Stimulated activated CD4-positive, alpha-beta T cell treated with anti-CD3 and anti-CD28 coated beads, TNF-alpha, amount 100 ng/mL, for 48 hours (primary cell): ENCODE measurements at places on chromosomes 2 and 18.

- DNase-seq, result no peak
These were observed 93.1 kb downstream of the LRP1B start for GRCh38 chr2:142037744-142038143.

DNA sequence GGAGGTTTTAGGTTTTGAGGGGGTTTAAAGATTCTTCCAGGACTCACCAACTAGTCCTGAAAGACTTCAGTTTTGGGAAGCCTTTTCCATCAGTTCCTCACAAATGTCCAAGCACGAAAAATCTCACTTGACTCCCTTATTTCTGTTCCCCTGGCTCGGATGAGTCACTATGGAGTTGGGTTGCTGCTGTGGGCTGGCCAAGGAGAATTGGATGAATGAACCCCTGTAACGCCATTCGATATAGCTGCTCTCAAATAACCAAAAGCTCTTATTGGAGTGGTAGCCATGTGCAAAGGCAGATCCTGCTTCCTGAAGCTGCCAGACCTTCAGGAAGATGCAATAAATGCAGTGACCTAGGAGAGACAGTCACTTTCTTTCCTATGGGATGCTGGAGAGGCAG lies 417.0 kb downstream of the ZNF521 start:
- DNase-seq, result no peak

DNA sequence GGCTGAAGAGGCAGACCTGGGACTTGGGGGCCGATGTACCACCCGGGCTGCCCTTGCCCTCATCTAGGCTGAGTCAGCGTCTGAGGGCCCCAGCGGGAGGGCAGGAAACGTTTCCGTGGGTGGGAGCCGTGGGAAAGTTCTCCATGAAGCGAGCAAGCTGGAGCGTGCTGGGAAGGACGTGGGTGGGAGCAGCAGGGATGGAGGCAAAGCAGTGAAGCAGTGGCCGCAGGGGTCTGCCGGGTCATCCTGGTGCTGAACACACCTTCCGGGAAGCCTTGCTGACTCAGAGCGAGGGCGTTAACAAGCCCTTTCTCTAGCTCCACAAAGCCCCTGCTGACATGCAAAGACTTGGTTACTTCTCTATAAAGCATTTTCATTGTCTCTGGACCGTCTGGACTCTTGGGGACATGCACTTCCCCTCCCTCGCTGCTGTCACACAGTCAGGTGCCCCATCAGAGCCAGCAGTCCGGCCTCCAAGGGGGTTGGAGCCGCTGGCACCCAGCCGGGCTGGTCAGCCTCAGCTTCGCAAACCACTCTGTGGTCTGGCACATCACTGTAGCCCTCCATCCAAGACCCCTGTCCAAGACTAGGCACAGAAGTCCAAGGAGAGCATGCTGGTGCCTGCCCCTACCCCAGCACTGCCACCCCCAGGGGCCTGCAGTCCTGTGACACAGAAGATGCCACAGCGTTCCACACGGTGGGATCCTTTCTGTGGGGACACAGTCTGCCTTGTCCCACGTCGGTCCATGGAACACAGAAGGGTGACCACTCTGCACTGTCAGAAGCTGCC lies 115.1 kb upstream of the GPC1 start:
- no peak for DNase-seq

DNA sequence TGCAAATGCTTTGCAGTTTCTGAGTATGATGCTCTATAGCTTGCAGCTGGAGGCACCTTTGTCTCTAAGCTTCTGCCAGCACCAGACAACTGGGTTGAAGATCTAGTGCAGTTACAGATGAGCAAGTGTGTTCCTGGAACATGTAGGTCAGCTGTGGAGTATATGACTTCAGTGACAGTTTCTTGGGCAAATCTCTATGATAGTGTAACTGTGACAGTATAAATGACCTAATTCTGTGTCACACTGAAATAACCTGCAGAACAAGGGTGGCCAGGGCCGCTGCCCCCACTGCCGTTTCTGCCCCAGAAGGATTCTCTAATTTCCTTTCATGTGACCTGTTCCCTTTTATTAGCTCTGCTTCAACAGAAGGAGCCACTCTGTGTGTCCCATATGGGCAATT lies 145.3 kb upstream of the DAPL1 start:
- DNase-seq, result no peak

GRCh38 chr2:184402381-184402780 lies 195.9 kb upstream of the ZNF804A start:
- no peak for DNase-seq

- DNase-seq, result no peak
These were observed 239.2 kb upstream of the DOK6 start for GRCh38 chr18:69161383-69162028.

GRCh38 chr2:112665113-112665780 lies 19.5 kb downstream of the SLC20A1 start:
- no peak for DNase-seq

GRCh38 chr18:28334516-28334915 lies 157.6 kb upstream of the CDH2 start:
- no peak for DNase-seq

DNA sequence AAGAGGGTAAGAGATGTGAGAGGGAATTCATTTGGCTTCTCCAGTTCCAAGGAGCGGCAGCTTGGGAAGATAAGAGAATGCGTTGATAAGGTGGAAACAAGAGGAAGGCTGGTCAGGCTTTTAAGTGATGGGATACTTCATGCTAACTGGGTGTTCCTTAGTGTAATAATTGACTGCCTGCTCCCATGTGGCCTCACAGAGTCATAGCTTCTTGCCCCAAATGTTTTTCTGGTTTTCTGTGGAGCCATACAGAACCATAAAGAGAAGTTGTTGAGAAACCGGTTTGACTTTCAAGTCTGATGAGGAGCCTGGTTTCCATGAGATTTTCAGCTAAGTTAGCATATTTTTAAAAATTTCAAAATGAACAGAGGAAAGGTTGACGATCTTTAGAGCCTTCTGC lies 97.5 kb upstream of the ZFP36L2 start:
- no peak for DNase-seq

DNA sequence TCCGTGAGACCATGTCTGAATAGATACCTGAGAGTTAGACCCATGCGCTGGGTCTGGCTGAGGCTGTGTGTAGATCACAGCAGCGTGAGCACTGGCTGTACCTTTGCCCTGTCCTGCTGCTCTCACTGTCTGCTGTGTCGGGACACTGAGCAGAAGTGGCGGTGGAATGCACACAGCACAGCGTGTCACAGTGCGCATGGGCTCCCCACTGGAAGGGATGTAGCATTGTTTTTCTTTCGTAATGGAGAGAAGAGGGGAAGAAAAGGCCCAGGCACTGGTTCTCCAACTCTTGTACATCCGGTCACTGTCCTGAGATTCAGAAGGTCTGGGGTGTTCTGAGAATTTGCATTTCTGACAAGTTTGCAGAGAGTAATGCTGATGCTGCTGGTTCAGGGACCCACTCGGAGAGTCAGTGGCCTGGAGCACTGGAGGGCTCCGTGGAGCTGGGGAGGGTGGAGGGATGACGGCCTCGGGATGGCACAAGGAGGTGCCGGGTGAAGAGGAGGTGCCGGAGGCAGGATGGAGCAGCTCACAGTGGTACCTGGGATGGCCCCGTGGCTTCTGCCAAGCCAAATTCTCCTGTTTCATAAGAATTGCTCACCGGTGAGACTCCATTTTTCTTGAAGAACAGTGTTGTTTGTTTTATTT lies 252.8 kb downstream of the LDLRAD4 start:
- DNase-seq, result no peak

DNA sequence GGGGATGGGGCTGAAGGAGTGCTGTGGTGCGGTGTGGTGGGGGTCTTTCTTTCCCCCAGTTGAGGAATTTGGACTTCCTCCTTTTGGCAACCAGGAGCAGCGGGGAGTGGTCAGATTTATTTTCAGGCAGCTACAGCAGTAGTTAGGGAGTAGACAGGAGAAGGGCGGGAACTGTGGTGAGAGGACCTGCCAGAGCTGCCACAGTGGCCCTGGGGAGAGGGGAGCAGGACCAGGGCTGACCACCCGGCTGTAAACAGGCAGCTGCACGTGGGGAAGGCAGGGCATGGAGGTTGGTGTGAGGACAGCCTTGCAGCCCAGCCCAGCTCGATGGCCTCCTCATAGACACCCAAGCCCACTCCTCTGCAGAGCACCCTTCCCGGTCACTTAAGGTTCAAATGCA lies 197.2 kb downstream of the GLI2 start:
- no peak for DNase-seq

- DNase-seq, result no peak
These were observed 65.6 kb upstream of the CAPN13 start for GRCh38 chr2:30872797-30873196.

DNA sequence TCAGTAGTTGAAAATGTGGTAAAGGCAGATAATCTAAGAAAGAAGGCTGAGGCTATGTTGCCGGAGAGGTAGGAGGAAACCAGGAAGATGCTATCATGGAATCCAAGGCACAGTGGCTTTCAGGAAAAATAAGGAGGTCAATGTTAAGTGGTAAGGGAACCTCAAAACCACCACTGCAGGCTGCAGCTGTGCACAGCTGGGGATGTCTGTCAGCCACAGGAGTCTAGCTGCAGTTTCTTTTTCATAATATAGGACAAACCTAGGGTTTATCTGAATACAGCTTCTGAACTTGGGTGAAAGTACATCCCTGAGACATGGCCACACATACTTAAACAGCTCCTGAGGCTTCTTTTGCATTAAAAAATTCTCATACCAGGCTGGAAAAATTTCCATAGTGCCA lies 93.9 kb downstream of the SLC5A7 start:
- DNase-seq, result no peak

DNA sequence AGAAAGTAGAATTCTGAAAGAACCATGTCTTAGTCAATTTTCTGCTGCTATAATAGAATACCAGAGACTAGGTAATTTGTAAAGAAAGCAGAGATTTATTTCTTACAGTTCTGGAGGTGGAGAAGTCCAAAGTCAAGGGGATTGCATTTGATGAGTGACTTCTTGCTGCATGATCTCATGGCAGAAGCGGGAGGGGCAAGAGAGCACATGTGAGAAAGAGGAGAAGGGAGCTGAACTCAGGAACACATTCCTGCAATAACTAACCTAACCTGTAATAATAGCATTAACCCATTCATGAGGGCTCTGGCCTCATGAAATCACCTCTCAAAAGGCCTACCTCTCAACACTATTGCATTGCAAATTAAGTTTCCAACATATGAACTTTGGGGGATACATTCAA lies 797.5 kb upstream of the POU3F3 start:
- DNase-seq, result no peak

DNA sequence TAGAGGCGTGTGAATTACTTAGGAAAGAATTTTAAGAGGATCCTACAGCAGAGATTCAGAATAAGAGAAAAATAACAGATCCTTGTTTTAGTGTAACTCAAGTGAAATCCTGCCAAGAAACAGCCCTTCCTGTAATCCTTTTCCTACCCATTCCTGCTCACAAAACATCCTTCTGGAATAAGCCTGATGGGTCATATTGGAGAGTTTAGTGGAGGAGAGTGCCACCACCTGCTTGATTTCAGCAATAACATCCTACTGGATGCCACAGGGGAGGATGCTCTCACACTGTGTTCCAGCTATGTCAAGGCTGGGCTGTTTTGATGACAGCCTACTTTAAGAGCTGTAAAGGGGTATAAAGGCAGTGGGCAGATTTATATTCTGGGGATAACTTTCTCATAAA lies 54.8 kb upstream of the CCDC178 start:
- no peak for DNase-seq

DNA sequence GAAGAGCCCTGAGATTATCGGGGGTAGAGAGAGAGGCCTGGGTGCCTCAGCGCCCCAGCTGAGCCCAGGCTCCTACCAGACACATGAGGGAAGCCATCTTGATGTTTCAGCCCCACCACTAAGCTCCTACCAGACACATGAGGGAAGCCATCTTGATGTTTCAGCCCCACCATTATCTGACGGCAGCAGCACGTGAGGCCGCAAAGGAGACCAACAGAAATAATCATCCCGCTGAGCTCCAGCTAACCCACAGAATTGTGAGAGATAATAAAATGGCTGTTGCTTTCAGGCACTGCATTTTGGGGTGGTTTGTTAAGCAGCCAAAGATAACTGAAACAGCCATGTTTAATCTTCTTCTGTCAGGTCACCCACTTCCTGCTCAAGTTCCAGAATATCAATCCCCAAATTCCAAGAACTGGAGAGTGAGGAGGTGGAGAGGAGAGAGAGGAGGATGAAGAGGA lies 29.3 kb upstream of the SOS1 start:
- DNase-seq, result no peak

- DNase-seq, result no peak
These were observed 52.5 kb downstream of the POMC start for GRCh38 chr2:25115902-25116301.

GRCh38 chr18:77876319-77876865 lies 626.7 kb downstream of the GALR1 start:
- no peak for DNase-seq

GRCh38 chr2:120481446-120482194 lies 135.7 kb downstream of the INHBB start:
- DNase-seq, result no peak

- DNase-seq, result no peak
These were observed 67.7 kb downstream of the TWIST2 start for GRCh38 chr2:238915596-238915995.

- no peak for DNase-seq
These were observed 22.4 kb downstream of the TWSG1 start for GRCh38 chr18:9356976-9357375.

DNA sequence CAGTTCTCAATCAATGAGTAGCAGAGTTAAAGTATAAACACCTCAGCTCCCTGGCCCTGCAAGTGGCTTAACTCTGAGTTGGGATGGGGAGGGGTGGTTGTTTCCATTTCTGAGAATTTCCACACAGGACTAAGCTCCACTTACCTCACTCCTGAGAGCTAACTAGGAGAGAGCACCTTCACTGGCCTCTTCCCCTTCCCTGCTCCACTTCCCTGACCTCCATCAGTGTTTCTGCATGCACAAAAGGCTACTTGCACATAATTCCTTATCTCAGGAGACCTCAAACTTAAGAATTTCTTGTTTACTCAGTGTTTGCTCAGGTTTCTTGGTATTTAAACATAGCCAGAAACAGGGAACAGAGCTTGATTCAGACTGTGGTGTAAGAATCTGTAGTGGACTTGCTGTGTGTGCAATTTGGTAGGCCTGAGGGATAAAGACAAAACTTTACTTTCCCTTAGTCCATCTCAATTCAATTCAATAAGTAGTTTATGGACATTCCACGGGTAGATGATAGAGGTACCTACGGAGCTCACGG lies 97.2 kb downstream of the PID1 start:
- no peak for DNase-seq

GRCh38 chr2:1791685-1792435 lies 47.5 kb upstream of the PXDN start:
- DNase-seq, result no peak

DNA sequence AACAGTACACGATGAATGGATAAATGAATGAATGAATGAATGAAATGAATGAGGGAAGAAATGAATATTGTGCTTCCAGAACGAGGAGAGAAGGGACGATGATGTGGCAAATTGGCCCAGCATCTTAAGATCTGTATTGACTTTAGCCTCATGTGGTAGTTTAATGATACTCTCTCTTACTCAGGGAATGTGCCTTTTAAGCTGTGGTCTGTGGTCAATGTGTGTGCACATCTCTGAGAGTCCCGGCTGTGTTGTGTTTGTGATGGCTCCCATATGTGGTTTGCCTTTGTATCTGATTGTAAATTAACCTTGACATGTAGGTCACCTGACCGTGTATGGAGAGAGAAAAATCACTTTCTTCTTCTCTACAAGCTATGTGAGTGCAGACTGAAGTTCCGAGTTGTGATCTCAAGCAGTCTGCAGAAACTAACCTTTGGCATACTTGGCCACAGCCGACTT lies 91.2 kb downstream of the NEDD4L start:
- DNase-seq, result no peak

GRCh38 chr2:218418717-218419458 lies at the start of gene VIL1:
Gene VIL1 (plus strand): TSS chr2:218419123. CDS start chr2:218423779, 4,656 bp downstream.
- DNase-seq, result no peak

GRCh38 chr18:5214583-5215351 lies 17.7 kb upstream of the AKAIN1 start:
- no peak for DNase-seq
